ENCODE measurements at places on chromosomes 1 and 21.
A peak's percentile ranks its signal among the peaks of the same experiment; 100 is the strongest.

DNA sequence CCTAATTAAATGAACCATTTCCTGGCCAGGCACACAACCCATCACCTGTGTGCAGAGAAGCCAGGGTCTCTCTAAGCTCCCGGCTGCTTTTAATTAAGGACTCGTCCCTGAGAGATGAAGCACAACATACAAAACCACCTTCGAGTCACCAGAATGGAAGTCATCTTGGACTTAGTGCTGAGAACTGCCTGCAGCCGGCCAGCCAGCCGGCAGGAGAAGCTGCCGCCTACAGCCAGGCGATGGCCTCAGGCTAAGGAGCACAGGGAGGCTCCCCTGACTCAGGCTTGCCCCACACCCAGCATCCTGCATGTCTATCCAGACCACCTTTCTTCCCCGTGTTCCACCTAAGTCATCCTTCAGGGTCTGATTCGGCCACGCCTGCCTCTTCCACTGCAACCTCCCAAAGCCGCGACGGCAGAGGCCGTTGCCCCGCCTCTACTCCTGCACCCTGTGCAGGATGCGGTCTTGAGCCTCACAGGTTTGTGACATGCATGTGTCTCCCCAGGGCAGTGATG lies 83.6 kb downstream of the SLC66A1 start:
- no peak for DNase-seq

GRCh38 chr1:9846611-9847171 lies 22.9 kb upstream of the CLSTN1 start:
- no peak for DNase-seq

DNA sequence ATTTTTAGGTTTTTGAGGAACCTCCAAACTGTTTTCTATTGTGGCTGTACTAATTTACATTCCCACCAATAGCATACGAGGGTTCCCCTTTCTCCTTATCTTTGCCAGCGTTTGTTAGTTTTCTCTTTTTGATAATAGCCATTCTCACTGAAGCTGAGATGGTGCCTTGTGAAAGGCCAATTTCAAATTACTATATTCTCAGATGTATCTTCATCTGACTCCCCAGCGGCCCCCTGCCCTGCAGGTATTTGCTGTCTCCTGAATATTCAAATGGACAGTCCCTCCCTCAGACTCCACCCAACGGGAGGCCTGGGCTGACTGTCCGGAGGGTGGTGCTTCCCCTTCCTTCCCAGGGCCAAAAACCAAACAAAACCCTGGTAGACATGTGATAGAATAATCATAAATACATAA lies 33.5 kb upstream of the TARBP1 start:
- DNase-seq, result peak; percentile 86

GRCh38 chr1:47725992-47726855 lies 271.0 kb downstream of the TRABD2B start:
- DNase-seq, result peak; percentile 80

GRCh38 chr1:158564608-158565007 lies 5.8 kb downstream of the OR6P1 start:
- DNase-seq, result peak; percentile 36

Data from suppressor macrophage treated with lipopolysaccharide for 1 hour (primary cell).